ENCODE measurements at places on chromosomes 5 and 9.

DNA sequence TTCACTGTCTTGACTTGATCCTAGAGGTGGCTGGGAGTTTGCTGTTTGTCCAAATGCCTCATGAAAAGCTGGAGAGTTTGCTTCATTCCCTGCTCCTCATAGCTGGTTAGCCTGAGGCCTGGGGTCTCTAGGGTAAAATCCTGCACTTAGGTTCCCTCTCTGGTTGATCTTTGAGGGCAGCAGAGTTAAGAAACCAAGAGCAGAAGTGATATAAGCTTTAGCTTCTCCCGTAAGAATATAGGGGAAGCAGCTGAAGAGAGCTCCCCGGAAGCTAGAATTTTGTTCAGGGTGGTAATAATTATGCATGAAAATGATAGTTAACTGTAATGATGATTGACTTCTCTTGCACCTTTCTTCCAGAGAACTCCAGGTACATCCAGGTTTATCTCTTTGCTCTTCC lies 1.4 kb downstream of the FAM53C start:
- DNase-seq, result no peak

DNA sequence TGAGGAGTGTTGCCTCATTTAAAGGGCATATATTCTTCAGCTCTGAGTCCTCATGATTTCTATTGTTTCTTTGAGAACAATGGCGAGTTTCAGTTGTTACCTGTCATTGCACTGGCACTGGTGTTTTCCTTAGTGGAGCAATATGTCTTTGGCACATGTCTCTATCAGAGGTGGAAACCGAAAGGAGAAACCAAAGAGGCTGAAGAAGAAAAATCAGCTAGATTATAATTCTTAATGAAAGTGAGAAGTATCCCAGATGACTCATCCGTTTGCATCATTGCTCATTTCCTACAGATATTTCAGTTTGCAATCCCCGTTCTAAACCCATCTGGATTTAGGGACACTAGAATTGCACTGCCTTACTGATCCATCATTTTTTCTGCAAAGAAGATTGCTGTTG lies 324.6 kb downstream of the TMEM232 start:
- no peak for DNase-seq

DNA sequence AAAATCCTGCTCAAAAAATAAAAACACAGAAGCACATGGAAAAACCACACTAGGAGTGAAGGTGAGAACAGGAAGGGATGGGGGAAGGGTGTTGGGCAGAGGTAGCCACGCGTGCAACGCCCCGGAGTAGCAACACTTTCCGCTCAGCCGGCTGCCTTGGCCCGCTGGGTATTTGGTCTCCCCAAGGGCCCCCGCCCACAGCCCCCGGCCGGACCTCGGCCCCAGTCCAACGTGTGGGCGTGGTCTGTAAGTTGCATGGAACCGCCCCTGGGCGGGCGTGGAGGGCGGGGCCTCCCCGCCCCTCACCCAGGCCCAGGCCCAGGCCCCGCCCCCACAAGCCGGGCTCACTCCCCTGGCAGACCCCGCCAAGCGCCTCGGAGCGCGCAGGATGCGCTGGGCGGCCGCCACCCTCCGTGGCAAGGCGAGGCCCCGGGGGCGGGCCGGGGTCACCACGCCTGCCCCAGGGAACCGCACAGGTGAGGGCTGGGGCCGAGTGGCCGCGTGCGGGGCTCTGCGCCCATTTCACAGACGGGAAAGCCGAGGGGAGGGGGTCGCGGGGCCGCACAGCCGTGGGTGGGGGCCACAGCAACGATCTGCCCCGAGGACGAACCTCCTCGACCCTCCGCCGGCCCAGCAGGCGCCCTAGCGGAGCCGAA lies at the start of gene SUSD3:
SUSD3 (plus strand) TSS at position 347 of the 656 bp plus-strand sequence; CDS start at position 389, 42 bp downstream.
- no peak for DNase-seq

DNA sequence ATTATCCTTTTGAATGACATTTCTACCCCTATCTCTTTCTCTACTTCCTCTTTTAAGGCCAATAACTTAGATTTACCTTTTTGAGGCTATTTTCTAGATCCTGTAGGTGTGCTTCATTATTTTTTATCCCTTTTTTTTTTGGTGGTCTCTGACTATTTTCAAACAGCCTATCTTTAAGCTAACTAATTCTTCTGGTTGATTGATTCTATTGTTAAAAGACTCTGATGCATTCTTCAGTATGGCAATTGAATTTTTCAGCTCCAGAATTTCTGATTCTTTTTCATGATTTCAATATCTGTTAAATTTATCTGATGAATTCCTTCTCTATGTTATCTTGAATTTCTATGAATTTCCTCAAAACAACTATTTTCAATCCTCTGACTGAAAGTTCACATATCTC lies 7.4 kb upstream of the SLC36A3 start:
- no peak for DNase-seq

DNA sequence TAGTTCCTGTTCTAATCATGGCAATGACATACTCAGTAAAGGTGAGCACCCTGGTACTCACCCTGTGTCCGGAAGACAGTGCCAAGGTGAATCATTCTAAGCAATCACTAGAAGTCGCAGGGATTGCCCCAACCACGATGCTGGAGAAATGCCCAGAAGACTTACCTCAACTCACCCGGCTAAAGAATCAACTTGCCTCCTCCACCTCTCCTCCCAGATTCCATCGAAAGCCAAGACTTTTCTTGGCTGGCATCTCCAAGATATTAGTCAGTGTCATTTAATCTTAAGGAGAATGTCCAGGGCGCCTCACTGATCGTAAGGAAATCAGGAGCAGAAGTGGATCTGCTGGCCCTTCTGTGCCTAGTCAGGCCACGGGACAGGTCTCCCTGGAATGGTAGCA lies 204.9 kb downstream of the ERCC6L2 start:
- no peak for DNase-seq

DNA sequence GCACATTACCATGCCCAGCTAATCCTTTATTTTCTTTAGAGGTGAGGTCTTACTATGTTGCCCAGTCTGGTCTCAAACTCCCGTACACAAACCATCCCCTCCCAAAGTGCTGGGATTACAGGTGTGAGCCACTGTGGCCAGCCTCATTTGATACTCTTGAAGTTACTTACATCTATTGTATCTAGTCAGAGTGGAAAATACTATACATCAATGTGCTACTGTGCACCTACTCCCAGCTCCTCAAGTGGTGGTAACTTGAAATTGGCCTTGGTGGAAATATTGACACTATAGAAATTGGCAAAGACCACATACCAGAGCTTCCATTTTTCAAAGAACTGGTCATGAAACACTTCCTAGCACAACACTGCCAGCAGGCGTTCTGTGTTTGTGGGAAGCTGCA lies 10.3 kb downstream of the GGTA1 start:
- no peak for DNase-seq

DNA sequence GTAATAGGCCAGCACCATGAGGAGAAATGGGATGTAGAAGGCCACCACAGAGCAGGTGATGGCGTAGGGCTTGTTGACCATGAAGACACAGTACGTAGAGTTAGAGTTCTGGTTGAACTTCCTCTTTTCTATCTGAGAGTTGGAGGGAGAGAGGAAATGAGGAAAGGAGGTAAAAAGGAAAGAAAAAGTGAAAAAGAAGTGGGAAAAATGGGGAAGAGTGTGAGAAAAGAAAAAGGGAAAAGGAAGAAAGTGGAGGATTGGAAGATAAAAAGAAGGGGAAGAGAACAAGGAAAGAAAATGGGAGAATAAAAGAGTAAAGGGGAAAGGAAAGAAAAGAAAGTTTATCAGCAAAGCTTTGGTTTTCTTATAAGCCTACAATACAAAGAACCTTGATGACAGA lies 126.1 kb downstream of the FBXO38 start:
- DNase-seq, result no peak

- no peak for DNase-seq
These were observed 10.0 kb upstream of the RETREG1 start for GRCh38 chr5:16626696-16627264.
